GM23248 (cell line): ENCODE measurements at places on chromosomes 2 and 18. TPM values are rescaled to one million over a fixed set of nuclear protein-coding genes. Genes with fewer than 3 reads are reported as not detected.

GRCh38 chr2:240229603-240230235 is 89.3 kb upstream of the OTOS start:
- DNase-seq, result peak; percentile 54

DNA sequence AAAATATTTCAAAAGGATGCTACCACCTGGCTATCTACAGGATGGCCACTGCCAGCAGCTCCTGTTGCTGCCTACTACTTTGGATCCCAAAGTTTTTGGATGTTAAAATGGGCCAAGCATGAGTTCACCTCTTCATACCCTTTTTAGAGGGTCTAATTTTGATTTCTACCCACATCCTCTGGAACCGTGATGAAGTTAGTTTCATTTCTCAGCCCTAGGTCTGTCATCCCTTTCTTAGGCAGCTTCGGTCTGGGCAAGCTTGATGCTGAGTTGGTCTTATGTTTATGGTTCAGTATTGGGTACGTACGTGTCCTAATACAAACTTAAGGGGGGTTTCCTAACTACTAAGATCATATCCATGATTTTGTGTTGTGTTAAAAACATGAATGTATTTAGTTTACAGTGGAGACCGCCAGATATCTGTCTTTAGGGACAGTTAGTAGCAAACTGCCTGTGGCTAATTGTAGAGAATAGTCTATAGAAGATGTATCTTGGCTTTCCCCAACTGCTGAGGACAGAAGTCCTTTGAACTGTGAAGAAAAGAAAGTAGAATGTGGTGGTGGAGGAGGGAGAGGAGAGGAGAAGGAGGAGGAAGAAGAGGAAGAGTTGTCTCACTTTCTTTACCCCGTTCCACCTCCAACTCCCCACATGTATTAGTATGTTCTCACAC is 184.9 kb downstream of the UBE2E3 start:
- DNase-seq, result no peak

DNA sequence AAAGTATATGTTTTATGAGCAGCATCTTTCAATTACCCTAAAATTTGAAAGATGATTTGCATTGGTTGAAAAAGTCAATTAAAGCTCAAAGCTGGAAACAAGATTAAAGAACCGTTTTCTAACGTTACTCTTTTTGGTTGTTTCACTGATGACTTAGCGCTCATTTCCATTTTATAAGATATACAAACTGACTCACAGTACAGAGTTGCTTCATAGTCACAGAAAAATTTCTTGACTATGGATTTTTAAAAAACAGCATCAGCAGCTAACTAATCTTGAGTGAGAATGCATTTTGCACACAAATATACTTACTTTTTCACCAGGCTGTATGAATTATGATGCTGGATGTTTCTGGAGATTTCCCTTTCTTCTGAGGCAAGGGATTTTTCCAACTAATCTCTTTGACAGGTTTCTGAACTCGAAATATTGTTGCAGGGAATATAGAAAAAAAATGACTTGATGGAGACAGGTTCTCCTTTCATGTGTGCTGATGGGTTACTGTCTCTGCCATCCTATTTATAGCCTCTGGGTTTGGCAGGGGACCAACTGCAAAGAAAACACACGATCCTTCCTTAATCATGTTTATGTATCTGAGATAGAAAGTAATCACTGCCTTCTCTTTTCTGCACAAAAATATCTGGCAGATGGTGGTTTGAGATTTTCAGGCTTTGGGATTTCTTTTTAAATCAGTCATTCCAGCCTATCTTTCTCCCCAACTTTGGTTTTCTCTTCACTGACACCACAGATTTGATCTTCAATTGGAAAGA is 129.4 kb upstream of the DAPL1 start:
- peak; percentile 57 for DNase-seq

The HOXD11 gene
- total RNA-seq, result 28.4 and 31.6 TPM in 2 replicates

The ERBB4 gene
- total RNA-seq, result not detected in 2 replicates
